ENCODE measurements at places on chromosomes 3 and 15.

GRCh38 chr15:66169023-66169422 lies 84.5 kb downstream of the MEGF11 start:
- peak; percentile 46 for DNase-seq

GRCh38 chr3:45012577-45012976 lies 13.5 kb upstream of the CLEC3B start:
- DNase-seq: no peak

GRCh38 chr3:164235289-164236028 lies 842.8 kb downstream of the SI start:
- no peak for DNase-seq

DNA sequence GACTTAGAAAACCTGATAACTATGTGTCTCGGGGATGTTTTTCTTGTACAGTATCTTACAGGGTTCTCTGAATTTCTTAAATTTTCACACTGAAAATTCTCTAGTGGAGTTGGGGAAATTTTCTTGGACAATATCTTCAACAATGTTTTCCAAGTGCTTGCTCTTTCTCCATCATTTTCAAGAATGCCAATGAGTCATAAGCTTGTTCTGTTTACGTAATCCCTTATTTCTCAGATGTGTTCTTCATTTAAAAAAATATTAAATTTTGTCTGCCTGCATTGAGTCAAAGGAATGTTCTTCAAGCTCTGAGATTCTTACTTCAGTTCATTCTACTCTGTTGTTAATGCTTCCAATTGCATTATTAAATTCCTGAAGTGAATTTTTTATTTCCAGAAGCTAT lies 21.9 kb upstream of the PLSCR2 start:
- DNase-seq: no peak

GRCh38 chr3:188219147-188219546 lies 65.2 kb downstream of the LPP start:
- no peak for DNase-seq

DNA sequence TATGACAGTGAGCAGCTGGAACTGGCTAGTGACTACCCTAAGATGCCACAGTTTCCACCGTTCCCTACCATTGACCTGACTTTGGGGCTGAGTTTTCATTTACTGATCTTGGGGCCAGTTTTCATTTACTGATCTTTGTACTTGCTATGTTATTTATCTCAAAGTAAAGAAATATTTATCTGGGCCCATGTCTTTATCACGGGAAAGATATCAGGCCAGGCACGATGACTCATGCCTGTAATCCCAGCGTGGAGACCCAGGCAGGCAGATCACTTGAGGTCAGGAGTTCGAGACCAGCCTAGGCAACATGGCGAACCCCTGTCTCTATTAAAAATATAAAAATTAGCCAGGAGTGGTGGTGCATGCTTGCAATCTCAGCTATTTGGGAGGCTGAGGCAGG lies 83.5 kb downstream of the EOMES start:
- DNase-seq: no peak

DNA sequence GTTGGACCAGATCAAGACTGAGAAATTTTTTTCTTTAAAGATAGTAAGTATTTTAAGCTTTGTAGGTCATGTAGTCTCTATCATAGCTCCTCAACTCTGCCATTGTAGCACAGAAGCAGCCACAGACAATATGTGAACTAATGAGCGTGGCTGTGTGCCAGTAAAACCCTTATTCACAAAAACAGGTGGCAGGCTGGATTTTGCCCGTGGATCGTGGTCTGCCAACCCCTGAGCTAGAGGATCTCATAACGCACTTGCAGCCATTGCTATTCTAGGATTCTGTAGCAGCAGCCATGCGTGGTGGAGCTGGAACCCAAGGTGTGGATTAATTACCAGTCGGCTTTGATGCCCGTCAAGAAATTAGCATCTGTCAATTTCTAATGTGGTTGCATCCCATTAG lies 68.7 kb upstream of the PLXNA1 start:
- no peak for DNase-seq

DNA sequence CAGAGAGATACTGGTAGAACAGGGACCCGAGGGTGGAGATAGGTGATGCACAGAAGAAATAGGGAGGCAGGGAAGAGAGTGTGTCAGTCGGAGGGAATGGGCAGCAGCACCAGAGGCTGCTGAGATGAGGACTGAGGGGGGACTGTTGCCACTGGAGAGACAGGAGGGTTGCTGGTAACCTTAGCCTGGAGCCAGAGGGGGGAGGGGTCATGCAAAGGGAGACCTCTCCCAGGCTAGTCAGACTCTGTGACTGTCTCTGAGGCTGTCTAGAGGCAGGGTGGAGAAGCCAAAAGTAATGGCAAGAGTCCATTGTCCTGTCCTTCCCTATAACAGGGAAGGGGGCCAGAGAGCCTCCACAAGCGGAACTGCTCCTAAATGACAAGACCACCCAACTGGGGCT lies 2.1 kb upstream of the DLEC1 start:
- no peak for DNase-seq

DNA sequence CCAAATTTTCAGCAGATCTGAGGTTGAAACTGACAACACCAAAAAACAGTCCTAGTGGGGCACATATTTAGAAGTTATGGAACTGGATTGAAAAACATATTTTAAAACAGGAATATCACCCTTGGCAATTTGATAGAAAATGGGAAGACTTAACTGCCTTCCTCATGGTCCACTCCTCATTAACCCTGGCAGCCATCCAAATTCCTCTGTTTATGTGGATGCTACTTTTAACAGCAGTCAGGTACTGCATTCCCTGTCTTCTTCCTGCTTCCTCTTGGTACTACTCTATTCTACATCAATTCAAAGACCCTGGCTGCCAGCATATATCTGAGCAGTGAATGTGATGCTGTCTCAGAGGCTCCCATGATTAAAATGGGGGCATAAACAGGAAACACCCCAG lies 54.3 kb downstream of the PDE8A start:
- no peak for DNase-seq

- DNase-seq: peak; percentile 70
These were observed 62.8 kb upstream of the HERC1 start for GRCh38 chr15:63896336-63897115.

- DNase-seq: no peak
These were observed 127.5 kb downstream of the OSBPL10 start for GRCh38 chr3:31853580-31853979.

GRCh38 chr15:59553879-59554735 lies 57.5 kb upstream of the GCNT3 start:
- no peak for DNase-seq

- no peak for DNase-seq
These were observed 77.5 kb upstream of the ABI3BP start for GRCh38 chr3:101070799-101071121.

DNA sequence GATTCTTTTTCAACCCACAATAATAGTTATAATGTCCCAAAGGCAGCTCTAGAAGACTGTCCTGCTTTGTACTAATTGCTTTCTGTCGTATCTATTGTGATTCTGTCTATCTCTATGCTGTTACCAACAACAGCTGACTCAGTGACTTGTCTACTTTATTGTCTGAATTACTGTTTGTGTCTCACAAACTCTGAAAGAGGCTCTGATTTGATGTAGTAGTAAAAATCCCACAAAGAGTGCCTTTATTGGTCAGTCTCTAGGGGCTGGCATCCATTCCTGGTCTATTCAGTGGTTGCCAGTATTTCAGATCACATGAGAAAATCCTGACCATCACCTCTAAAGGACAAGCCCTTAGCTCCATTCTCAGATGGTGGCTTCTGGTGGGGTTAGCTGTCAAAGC lies 254.2 kb downstream of the NSUN3 start:
- no peak for DNase-seq

DNA sequence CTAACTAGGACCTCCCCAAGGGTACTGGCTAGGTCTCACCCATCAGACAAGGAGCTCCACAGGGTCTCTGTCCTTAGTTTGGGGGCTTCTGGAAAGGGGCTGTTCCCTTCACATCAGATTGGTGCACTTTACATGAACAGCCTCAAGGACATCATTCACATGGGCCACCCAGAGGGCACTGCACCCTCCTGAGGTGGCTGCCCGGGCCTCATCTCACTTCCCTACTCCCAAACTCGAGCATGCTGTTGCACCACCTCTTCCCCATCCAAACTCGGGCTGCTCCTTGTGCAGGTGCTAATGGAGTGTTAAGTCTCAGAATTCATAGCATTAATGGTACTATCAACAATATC lies 48.1 kb downstream of the RAB11A start:
- no peak for DNase-seq

DNA sequence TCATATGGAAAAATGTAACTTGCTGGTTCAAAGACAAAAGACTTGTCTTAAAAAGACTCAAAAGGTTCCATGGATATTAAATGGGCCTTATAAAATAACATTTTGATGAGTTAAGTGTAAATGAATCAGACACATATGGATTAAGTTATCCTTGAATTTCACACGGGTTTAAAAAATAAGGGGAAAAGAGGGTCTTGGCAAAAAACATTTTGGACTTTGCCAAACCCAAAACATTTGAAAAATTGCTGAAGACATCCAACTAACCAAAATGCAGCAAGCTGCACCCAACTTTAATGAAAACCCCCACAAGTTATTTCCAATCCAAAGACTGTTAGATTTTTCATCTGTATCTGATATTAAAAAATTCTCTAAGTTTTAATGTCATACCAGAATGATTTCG lies 200.7 kb downstream of the MEIS2 start:
- no peak for DNase-seq

DNA sequence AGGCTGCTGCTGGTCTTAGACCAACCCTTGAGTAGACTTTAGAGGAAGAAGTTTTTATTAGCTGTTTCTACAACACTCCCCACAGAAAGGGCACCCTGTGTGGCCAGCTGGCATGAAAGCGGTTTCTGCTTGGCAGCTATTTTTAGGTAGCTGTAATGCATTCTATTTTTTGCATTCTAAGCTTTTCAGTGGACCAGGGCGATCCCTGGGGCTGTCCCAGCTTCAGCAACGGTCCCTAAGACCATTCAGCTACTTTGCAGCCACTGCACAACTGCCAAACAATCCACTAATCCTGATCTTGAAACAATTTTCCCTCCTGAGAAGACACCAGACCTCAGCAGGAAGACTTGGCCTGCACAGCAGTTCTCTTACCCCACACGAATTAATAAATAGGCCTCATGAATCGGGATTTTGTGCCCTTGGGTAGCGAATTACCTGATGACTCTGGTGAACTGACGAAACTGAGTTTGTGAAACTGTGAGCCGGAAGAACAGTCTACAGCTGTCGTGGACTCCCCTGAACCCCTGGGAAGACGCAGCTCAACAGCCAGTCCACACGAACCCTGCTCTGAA lies 14.6 kb upstream of the TFRC start:
- no peak for DNase-seq

- no peak for DNase-seq
These were observed 60.6 kb downstream of the EFCAB12 start for GRCh38 chr3:129367821-129368220.

DNA sequence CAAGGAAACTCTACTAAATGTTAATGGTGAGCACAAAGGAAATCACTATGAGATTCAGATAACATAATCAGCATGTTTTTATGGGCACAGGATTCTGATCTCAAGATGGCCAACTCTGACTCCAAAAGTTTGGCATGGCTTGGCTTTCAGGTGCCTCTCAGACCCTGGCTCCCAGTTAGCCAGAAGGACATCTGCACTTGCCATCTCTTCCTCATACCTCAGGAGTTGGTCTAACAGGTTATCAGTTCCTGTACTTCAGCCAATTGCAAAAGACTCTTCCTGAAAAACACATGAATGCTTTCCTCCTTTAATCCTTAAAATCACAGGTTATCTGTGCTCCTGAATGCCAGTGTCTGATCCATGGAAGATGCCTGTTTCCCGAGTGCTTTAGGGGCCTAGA lies 25.0 kb downstream of the TMPRSS7 start:
- no peak for DNase-seq

DNA sequence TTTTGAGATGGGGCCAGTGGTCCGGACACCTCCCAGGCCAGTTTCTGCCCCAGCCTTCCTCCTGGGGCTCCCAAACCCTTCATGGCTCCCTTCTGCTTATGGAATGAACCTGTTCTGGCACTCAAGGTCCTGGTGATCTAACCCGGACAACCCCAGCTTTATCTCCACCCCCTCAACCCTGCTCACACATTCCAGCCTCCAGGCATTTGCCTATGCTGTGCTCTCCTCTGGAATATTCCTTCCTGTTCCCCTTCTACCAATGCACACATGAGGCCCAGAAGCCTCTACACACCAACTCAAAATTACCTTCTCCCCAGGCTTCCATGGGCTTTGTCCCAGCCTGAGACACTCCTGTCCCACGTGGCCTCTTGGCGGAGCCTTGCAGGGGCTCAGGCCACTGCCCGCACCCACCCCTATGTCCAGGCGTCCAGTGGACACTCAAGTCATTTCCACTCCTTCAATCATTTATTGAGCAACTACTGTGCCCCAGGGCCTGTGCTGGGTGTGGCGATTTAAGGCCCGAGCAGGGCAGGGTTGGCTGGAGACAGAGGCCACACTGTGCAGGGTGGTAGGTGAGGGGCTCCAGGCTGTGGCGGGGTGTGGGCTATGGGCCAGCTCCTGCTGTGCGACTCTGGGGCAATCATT lies 18.8 kb downstream of the PLXND1 start:
- no peak for DNase-seq

DNA sequence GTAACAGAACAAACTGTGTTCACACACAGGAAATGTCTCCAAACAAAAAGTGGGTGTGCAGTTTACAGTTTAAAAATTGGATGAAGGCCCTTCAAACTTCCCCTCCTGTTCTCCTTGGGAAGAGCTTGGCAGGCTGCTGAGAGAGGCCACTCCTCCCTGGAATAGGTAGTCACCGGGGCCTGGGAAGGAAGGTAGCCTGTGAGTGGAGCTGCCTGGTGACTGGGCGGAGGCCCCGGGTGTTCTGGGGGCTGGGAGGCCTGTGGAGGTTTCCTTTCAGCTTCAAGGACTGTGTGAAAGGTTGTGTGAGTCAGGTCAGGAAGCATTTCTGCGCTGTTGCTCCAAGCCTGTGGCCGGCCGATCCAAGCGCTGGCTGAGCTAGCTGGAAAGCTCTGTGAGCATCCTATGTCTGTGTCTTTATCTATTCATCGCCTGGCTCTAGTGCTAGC lies 14.1 kb downstream of the SLCO3A1 start:
- DNase-seq: no peak

All from GM12892 (cell line).